Placental pericyte (primary cell): ENCODE measurements at places on chromosomes 12 and 14. TPM values are rescaled to one million over a fixed set of nuclear protein-coding genes. Genes with fewer than 3 reads are reported as not detected.

CARMIL3 gene
- total RNA-seq: under 0.01 TPM in 1 of 2 replicates, not detected in the other

CRIP2 gene
- 10.5 and 60.7 TPM in 2 replicates for total RNA-seq

CCDC60 gene
- not detected in 2 replicates for total RNA-seq

EIF2B2 gene
- 47.5 and 60.7 TPM in 2 replicates for total RNA-seq

PLEKHD1 gene
- under 0.01 TPM in 1 of 2 replicates, not detected in the other for total RNA-seq

LRFN5 gene
- 0.22 and 3.6 TPM in 2 replicates for total RNA-seq

KRT3 gene
- not detected in 2 replicates for total RNA-seq
